Panc1 (cell line): ENCODE measurements at places on chromosomes 6 and 20.

DNA sequence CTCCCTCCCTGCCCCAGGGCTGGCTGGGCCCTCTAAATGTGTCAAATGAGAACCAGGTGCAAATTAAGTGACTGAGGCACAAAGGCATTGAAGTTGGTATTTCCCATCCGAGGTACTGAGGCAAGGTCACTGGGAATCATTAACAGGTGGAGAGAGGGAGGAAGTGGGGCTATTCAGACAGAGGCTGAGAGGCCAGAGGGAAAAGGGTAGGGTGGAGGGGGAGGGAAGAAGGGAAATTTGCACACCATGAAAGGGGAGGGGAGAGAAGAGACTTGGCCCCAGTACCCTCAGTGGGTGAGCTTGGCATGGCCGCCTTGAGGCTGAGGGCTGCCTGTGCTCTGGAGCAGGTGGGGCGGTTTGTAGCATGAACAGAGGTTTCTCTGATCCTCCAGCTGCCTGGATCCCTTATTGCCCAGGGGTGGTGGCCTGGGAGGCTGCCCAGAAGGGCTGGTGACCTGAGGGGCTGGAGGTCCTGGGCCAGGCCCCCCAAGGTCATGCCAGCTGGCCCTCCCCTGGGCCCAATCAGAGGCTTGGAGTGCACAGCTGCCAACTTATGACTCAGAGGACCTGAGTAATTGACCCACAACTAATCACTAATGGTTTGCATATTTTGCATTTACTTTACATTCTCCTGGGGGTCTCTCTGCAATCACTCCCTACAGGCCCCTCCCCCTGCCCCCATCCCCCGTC, 40.3 kb upstream of the ZFAND3 start:
- DNase-seq = no peak

DNA sequence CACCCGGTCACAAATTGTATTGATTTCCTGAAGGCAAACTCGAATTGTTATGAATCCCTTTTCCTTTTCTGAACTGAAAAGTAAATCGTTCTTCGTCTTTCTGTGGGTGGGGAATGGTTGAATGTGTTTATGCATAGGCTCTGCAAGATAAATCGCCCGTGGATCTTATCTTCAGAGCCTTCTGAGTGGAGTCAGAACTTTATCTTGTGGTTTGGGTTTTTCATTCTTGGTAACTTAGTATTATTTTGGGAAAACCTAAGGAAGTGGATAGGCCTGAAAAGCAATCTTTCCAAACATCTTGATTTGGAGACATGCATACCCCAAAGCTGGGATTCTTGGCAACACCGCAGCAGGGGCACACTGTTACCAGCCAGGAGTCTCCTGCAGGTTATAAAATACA, 122.4 kb downstream of the MAP3K7 start:
- no peak for DNase-seq

- DNase-seq = no peak
These were observed 123.1 kb downstream of the KLHL32 start for GRCh38 chr6:97047473-97048201.

GRCh38 chr20:24999568-24999967, 7.0 kb upstream of the APMAP start:
- DNase-seq = no peak

- no peak for DNase-seq
These were observed 36.9 kb downstream of the CEBPB start for GRCh38 chr20:50227506-50227905.

GRCh38 chr6:143726015-143726647, 48.4 kb downstream of the PHACTR2 start:
- DNase-seq = no peak

GRCh38 chr6:25369433-25370177, 90.4 kb downstream of the CARMIL1 start:
- DNase-seq = no peak

- no peak for DNase-seq
These were observed 27.9 kb downstream of the FIG4 start for GRCh38 chr6:109718991-109719390.

DNA sequence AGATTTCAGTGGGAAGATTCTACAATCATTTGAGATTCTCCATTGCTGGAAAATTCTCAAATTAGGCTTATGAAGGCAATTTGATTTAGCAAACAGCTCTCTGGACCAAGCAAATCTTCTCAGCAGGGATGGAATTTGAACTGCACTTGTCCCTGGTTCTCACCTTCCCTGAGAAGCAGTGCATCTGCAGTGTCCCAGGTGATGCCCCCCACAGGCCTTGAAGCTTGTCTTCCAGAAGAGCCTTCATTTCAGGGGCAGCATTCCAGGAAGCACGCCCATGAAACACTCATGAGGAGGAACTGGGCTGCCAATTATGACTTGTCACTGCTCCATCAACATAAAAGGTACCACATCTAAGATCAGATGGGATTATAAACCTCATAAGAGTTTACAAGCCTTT, 82.8 kb upstream of the HDAC2 start:
- no peak for DNase-seq

DNA sequence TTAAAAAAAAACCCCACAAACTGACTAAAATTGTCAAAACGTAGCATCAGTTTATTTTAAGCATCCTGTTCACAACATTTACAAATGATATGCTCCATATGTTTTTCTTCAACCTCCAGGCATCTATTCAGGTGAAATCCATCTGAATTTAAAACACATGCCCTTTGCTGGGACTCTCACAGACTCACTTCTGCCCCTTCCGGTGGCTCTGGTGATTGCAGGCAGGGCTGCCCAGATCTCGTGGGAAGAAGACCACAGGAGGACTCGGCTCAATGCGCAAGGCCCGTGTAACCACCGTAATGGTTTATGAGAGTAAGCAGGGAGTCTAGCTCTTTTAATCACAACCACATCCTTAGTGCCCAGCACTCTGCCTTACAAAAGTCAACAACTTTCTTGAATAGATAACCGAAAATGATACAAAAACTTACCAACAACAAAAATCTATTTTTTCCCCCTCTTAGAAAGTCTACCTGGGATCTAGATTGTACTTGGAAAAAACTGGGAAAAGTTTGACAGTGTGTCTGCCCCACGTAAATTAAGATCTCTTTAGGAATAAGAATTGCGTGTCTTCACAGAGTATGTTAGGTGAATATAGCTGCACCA, 139.1 kb downstream of the KIF16B start:
- DNase-seq = peak; percentile 32

GRCh38 chr6:157841211-157841840, 18.3 kb downstream of the SNX9 start:
- DNase-seq = no peak

DNA sequence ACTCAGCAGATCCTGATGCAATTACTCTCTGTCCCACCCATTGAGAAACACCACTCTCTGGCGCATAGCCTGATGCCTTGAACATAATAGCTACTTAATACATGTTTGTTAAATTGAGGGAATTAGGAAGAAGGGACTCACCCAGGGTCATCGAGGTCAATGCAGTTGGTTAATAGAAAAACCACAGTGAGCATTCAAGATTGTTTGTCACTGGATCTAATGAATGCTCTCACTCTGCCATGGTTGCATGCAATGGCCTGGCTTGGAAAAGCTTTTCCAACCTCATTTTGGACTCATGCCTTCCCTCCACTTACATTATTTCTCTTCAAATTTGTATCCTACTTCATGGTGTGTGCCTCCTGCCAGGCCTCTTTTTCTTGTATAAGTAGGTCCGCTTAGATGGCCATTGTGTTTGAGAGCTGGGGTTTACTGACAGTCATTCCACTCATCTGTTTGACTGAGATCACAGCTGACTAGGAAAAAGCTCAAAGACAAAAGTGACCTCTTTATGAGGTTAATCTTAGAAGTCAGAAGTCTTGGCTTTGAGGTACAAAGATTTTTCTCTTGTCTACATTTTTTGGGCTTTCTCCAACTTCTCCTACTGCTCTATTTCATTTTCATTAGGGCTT, 154.8 kb upstream of the RAB32 start:
- DNase-seq = no peak

DNA sequence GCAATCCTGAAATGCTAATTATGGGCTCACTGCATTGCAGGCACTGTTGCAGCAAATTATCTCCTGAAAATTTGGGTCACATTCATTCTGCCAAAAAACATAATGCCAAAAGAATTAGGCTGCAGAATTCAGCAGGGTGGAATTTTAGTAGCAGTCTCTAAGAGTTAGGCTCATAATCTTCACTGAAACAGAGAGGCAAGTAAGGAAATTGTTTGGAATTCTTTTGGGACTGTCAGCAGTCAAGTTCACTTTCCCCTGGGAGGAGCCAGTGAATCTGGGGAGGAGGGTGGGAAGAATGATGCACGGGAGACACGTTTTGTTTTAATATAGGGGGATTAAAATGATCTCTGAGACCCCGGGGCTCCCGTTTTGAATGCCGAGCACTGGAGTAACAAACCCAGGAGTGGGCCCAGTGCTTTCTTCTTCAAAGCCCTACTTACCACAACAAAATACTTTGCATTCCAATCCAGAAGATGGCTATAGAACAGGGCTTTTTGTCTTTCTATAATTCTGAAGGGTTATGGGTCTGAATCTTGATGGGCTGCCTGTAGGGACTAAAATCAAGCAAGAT, 44.7 kb downstream of the SOBP start:
- DNase-seq = no peak

DNA sequence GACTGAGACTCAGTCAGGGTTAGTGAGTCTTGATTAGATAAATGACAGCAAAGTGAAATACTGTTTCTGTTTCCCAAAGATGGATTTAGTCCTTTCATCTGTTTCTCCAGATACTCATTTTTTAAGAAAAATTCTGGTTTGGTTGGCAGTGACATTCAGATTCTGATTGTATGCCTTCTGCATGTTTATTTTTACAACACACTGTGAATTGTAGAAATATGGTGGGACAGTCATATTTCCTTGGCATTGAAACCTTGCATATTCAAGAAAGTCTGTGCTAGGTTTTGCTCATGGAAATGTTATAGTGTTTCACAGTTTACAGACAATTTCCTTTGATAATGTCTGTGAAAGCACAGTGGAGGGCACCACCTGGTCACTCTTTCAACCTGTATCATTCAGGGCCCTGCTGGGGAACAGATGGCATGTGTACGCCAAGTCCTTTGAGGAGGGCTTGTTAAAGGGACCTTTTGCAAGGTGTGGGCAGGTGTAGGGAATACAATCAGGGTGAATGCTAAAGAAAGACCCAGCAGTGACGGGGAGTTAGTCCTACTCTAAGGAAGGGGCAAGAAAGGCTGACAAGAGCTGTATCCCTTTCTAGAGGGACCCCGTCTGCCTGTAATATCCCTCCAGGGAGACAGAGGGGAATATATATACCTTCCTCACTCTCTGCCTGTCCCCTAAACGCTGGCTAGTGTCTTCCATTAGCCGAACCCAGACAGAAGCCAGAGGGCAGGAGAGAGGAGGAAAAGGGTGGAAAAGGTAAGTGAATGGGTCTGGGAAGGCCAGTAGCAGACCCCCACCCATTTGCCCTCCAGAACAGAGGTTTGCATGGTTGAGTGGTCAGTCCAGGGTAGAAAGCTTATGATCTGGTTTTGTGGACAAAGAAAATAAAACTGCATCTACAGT, 10.2 kb downstream of the PLCB4 start:
- DNase-seq = no peak

DNA sequence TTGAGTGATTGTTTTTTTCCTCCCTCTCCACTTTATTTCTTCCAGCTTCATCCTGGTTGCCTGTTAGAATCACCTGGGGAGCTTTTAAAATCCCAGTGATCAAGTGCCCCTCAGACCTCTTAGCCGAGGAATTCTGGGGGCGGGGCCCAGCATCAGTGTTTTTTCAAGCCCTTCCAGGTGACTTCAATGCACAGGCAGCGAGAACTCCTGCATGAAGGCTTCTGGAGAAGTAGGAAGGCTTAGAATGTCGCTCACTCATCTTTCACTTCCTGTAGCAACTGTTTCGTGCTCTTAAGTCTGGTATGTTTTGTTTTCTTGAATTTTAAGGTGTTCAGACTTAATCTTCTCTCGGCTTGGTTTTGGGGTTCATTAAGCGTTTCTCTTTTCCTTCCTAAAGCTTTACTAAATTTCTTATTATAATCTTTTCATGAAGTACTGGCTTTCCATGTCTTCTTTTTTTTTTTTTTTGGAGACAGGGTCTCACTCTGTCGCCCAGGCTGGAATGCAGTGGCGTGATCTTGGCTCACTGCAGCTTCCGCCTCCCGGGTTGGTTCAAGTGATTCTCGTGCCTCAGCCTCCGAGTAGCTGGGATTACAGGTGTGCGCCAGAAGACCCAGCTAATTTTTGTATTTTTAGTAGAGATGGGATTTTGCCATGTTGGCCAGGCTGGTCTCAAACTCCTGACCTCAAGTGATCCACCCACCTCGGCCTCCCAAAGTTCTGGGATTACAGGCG, 30.9 kb upstream of the TULP1 start:
- DNase-seq = no peak

GRCh38 chr6:100506651-100507050, 41.9 kb upstream of the SIM1 start:
- no peak for DNase-seq

DNA sequence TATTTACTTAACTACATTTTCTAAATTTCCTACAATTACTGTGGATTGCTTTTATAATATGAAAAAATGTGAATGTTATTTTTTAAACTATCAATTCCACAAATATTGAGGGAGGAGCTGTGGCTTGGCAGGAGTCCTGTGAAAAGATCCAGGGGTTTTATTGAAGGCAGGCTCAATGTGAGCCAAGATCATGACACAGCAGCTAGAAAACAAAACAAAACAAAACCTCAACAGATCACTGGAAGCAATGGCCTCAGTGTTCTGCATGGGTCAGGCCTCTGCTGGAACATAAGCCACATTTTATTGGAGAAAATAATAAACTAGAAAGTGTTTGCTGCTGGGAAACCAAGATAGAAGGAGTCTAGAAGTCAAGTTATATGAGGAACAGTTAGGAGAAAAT, 19.4 kb upstream of the RCAN2 start:
- DNase-seq = no peak

DNA sequence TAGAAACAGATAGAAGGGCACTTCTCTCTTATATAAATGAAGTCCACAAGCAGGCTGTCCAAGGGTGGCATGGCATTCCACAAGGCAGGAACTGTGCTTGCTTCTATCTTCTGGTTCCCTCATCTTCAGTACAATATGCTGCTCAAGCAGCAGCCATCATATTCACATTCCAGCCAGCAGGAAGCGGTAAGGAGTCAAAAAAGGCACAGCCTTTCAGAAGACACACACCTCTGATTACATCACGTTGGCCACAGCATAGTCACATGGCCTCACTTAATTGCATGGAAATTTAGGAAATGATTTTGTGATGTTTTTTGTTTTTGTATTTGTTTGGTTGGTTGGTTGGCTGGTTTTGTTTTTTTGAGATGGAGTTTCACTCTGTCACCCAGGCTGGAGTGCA, 19.0 kb downstream of the REM1 start:
- no peak for DNase-seq

- peak; percentile 36 for DNase-seq
These were observed at the start of gene HEBP2 for GRCh38 chr6:138403801-138404665. Gene HEBP2 (plus strand): TSS chr6:138404223. CDS start chr6:138404496, 273 bp downstream.

DNA sequence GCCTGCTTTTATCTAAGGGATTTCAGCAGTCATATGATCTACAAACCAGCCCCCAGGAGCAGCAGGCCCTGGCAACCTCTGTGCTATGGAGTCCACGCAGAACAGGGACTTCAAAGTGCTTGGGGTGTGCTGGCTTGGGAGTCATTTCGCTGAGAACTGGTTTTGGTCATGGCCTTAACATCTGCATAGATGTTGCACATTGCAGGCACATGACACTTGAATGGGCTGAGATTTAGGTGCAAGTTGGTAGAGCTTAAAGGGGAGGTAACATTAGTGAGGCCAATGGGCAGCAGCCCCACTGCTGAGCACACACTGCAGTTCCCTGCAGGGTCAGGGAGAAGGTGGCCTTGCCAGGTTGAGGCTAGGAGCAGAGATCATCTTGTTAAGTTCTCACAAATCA, 43.6 kb downstream of the RREB1 start:
- DNase-seq = no peak
